ENCODE measurements at places on chromosomes 16 and 17. TPM values are rescaled to one million over a fixed set of nuclear protein-coding genes. Genes with fewer than 3 reads are reported as not detected.

DNA sequence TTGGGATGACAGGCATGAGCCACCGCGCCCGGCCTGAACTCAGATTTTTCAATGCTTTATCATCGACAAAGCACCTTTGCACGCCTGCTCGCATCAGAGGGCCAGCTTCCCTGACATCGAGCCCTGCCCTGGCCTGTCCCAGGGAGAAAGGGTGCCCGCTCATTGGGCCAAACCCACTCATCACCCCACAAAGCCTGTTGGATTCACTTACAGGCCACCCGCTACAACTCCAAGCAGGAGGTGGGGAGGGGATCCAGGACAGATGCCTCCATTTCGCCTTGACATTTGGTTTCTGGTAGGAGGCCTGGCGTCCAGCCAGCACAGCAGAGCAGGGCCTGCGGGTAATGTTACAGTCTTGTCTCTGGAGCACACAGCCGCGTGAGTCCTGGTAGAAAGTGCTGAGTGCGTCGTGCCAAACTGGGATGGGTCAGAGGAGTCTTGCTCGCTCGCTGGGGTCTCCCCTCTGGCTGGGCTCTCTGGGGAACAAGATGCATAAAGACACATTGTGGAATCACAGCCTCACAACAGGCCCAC is 19.8 kb downstream of the SMTNL2 start:
- peak; percentile 33 for DNase-seq
- H3K4me3 ChIP-seq: no peak overlapping the region
- H3K4me1 ChIP-seq: peaks cover 4% of the 10 kb centered on the region
- no peaks in the 10 kb centered on the region for H3K27me3 ChIP-seq

GRCh38 chr17:48498164-48498850 is 32.5 kb downstream of the HOXB1 start:
- H3K36me3 ChIP-seq: no peaks in the 10 kb centered on the region
- no peak overlapping the region for H3K4me3 ChIP-seq
- peak overlapping the region; percentile 23 for H3K27ac ChIP-seq

DNA sequence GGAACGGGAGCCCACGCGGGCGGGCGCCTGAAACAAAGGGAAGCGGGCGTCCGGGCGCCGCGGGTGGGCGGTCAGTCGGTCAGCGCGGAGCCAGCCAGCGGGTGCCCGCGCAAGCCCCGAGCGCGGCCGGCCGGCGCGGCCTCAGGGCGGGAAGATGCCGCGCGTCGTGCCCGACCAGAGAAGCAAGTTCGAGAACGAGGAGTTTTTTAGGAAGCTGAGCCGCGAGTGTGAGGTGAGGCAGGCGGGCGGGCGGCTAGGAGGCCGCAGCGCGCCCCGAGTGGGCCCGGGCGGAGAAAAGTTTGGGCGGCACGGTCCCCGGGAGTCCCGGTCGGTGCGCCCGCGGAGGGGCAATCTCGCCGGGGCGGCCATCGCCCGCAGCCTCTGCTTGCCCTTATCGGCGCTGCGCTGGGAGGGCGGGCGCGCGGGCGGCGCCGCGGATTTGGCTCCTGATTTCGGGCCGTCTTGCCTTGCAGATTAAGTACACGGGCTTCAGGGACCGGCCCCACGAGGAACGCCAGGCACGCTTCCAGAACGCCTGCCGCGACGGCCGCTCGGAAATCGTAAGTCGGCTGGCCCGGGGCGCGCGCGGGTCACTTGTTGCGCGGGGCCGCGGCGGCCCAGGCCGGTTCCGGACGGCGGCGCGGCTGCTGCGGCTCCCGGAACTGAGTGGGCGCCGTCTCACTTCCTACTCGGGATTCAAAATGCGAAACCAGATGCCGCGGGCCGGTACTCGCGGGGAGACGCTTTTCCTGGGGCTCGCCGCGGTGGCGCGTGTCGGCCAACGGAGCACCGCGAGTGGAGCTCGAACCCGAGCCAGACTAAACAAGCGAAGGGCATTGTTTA is 526 bp downstream of the CBFB start:
- H3K36me3 ChIP-seq: peaks cover 2% of the 10 kb centered on the region
- peak; percentile 84 for DNase-seq
- H3K27ac ChIP-seq: peak overlapping the region; percentile 87
- no peaks in the 10 kb centered on the region for H3K4me1 ChIP-seq
- H3K4me3 ChIP-seq: peak overlapping the region; percentile 85

DNA sequence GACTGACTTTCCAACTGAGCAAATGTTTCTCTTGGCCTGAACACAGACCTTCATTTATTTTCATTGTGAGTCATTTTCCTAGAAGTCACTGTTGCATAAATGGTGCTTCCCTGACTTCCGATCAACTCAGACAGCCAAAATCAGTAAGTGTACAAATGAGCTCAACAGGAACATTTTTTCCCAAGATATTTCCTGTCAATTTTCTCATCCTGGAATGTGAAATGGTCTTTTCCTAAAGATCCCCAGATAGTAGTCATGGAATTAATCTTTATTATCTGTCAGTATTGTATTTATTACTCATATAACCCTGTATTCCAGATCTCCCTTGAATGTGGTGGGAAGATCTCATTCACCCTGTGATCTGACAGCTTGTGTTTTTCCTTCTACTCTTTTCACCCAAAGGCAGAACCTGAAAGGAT is 360.3 kb upstream of the KIF2B start:
- DNase-seq: no peak
- H3K27ac ChIP-seq: no peak overlapping the region
- H3K4me3 ChIP-seq: no peak overlapping the region
- no peaks in the 10 kb centered on the region for H3K36me3 ChIP-seq
- no peaks in the 10 kb centered on the region for H3K4me1 ChIP-seq
- no peaks in the 10 kb centered on the region for H3K27me3 ChIP-seq

GRCh38 chr16:86739808-86740207 is 161.5 kb downstream of the FOXL1 start:
- H3K36me3 ChIP-seq: no peaks in the 10 kb centered on the region
- H3K4me1 ChIP-seq: no peaks in the 10 kb centered on the region
- no peak for DNase-seq
- no peak overlapping the region for H3K27ac ChIP-seq
- H3K27me3 ChIP-seq: peaks cover 21% of the 10 kb centered on the region

DNA sequence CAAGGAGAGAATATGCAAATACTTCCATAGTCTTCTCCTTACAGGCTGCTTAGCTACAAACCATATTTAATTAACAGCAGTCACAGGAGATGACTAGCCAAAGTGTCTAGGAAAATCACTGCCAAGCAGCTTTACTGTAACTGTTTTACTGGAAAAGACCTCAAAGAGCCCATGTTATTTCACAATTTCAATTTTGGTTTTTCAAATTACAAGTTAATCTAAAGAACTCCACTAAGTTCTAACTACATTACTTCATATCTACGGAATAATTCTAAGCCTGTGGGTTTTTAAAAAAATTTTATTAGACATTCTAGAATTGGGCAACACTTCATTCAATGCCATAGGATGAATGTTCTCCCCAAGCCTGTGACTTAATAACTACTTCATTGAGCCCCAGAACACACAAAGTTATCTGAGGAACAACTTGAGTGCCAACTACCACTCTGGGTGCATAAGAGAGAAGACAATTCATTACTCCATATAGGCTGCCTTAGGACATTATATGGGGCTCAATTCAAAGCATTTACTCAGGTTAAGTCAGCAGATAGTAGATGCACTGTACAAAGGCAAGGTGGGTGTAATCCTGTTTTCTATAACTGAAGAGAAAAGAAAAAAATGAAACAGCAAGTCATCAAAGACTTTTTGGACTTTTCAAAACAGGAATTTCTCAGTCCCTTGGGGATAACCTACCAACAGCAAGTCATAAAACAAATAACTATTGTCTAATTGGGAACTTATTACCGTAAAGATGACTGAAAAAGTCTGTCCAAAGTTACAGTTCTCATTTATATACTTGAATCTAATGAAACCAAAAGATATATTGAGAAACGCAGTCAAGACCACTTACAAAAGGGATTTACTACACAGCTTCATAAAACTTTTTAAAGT is 33.0 kb downstream of the STAT3 start:
- H3K36me3 ChIP-seq: no peaks in the 10 kb centered on the region
- H3K27ac ChIP-seq: no peak overlapping the region
- no peak overlapping the region for H3K4me3 ChIP-seq
- H3K4me1 ChIP-seq: peaks cover 1% of the 10 kb centered on the region

DNA sequence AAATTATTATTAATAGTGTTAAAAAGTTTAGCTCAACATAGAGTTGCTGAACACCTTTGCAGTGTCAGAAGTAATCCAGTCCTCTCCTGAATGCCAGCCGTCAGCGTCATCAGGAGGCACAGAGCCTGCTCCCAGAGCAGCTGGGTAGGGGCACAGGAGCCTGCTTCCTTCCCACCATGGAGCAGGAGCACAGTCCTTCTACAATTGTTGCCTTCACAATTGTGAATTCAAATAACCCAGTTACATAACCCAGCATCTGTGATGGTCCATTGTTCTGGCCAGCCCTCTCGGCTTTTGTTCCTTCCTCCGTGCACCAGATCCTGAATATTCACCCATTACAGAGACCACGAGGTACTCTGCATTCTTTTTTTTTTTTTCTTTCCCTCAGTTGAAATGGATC is 393.9 kb upstream of the MAF start:
- no peaks in the 10 kb centered on the region for H3K4me1 ChIP-seq
- H3K27me3 ChIP-seq: no peaks in the 10 kb centered on the region
- peak overlapping the region; percentile 27 for H3K27ac ChIP-seq
- DNase-seq: no peak
- H3K36me3 ChIP-seq: no peaks in the 10 kb centered on the region
- no peak overlapping the region for H3K4me3 ChIP-seq

Gene MEIOB
- not detected for polyA plus RNA-seq

Measured in small intestine (tissue), 16 donors.